DMS79 (cell line): ENCODE measurements at places on chromosomes 2 and 18.

DNA sequence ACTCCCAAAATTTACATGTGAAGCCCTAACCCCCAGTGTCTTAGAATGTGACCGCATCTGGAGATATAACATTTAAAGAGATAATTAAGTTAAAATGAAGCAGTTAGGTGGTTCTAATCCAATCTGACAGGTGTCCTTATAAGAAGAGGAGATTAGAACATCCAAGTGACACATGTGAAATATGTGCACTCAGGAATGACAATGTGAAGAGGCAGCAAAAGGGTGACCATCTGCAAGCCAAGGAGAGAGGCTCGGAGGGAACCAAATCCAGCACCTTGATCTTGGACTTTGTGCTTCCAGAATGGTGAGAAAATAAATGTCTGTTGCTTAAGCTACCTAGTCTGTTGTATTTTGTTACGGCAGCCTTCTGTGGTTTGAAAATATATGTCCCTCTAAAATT lies 165.4 kb downstream of the FIGN start:
- no peak for DNase-seq

DNA sequence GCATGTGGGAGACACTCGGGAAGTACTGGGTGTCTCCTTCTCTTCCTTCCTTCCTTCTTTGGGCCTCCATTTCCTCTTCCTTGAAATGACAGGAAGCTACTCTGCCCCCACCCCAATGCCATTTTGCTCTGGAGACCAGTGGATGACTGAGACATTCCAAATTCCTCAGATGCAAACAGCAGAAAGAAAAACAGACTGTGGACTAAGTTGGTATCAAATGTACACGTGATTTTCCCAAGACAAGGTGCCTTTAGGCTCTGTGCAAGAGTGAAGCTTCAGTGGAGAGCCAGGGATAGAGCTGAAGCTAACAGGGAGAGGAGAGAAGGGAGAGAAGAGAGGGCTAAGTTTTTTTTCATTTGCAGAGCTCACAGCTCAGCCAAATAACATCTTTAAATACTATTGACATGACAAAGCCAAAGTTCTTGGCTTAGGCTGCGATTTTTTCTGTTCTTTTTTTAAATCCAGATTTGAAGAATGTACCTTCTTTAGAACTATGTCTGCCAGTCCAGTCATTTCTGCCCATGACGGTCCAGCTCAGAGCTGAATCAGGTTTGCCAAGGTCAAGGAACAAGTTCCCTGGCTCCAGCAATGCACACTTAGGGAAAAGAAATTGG lies 84.5 kb upstream of the LCLAT1 start:
- DNase-seq = no peak

DNA sequence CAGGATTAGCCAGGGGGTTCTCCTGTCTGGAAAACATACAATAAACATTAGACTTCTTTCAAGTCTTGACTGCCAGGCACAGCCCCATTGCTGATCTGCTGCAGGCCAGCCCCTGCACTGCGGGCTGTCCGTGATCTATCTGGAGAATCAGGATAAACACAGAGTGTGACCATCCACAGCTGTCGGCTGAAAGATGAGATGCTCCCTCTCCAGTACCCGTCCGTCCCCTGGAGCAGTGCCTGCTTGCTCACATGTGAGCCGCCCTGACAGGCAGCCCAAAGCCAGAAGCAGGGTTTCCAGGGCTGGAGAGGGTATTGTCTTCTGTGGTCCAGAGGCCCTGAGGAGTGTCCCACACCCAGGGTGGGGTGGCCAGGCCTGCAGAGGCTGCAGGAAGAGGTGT lies 46.1 kb upstream of the FOSL2 start:
- DNase-seq = no peak

DNA sequence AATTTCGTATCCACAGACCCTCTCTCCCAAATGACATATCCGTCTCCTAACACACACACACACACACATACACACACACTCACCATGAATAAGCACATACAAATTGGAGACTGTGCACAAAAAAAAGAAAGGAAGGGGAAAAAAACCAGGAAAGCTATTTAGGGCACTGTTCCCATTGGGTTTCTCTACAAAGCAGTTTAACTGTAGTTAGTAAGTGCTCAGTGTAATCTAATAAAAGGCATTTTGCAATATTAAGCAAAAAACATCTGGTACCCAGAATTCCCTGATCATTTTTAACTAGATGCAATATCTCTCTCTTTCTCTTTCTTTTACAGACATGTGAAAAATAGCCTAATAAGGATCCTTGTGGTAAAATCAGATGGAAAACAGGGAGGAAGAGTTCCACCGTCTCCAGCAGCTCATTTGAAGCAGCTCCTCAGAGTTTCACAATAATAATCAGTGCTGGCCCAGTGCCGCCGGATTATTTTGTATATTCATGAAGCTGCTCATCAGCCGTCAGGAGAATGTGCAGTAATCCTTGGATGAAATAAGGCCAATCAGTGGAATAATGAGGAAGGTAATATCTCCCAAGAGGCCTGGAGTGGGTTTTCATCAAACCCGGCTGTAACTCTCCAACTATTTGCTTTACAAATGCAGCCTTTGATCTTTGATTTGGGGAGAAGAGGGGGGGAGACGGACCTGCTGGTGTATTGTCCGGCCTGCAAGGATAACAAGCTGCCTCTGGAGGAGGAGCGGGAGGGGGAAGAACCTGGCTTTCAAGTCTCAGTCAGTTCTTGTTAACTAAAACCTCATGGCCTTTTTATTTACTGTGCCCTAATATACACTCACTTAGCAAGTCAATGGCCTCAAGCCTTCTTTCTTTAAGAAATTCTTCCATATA lies 227.6 kb upstream of the SMIM21 start:
- no peak for DNase-seq

GRCh38 chr2:238239543-238239862 lies 335 bp downstream of the HES6 start:
- no peak for DNase-seq

- DNase-seq = no peak
Observed at GRCh38 chr2:23427976-23428375, 43.0 kb downstream of the KLHL29 start.

DNA sequence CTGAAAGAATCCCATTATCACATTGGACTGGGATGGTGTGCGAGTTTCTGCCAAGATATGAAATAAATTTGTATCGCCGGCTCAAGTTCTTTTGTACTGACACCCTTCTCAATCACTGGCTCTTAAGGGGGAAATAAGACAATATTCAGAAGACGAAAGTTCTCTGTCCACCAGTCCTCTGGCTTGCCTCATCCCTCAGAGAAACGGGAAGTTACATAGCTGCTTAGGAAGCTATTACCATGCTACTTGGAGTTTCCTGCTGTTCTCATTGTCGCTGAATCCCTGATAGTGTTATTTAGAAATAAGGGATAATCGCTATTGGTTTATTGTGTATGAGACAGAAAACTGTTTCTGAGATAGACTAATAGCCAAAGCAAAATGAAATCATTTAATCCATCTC lies 205.0 kb upstream of the ZNF521 start:
- DNase-seq = no peak
